ENCODE measurements at places on chromosomes 5 and 9.
A peak's percentile ranks its signal among the peaks of the same experiment; 100 is the strongest.

GRCh38 chr5:2916076-2916682 is 164.7 kb upstream of the IRX2 start:
- DNase-seq, result no peak

GRCh38 chr9:115400796-115401195 is 282.8 kb upstream of the TNC start:
- DNase-seq, result no peak

- peak; percentile 55 for DNase-seq
Measured at GRCh38 chr5:111254613-111255012, 30.4 kb downstream of the CAMK4 start.

DNA sequence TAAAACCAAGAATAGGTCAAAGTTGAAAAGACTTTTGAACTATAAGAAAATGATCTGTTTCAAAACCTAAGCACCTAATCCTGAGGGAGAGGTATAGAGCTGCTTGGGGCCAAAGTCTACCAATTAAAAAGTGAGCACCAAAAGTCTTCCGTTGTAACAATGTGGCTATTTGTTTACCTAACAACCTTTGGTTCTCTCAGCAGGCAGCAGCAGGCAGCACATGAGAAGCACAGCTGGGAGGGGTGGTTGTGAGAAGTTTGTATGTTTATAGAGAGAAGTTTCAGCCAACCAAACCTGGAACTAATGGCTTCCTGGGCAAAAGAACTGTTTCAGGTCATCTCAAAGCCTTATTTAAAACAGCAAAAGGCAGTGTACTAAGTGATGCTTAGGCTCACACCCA is 59.8 kb upstream of the TBC1D9B start:
- DNase-seq, result no peak

- no peak for DNase-seq
Measured at GRCh38 chr5:93819668-93820067, 78.3 kb upstream of the POU5F2 start.

DNA sequence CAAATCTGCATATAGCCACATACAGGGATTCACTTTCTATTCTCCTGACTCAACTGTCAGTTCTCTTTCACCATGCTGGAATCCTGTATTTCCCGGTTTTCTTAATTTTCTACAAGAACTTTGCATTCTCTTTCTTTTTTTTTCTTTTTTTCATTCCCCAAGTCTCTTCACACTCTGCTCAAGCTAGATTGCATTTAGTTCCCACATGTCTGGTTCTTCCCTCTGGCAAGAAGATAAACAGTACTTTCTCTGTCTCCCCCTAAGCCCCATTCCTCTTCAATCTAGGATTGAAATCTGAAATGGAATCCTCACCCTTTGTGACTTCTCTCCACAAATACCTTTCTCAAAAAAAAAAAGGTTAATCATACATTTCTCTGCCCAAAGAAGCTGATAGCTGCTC is 64.2 kb upstream of the SLC12A2 start:
- no peak for DNase-seq

DNA sequence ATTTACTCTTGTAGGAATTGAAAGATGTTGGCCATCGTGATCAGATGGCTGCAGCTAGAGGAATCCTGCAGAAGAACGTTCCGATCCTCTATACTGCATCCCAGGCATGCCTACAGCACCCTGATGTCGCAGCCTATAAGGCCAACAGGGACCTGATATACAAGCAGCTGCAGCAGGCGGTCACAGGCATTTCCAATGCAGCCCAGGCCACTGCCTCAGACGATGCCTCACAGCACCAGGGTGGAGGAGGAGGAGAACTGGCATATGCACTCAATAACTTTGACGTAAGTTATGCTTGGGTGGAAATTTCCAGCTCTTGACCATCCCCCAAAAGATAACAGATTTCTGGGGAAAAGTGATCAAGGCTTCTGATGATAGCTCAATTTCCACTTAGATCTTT is 50.6 kb downstream of the LRRTM2 start:
- no peak for DNase-seq

- DNase-seq, result no peak
Measured at GRCh38 chr9:98016137-98016680, 33.1 kb downstream of the ANP32B start.

DNA sequence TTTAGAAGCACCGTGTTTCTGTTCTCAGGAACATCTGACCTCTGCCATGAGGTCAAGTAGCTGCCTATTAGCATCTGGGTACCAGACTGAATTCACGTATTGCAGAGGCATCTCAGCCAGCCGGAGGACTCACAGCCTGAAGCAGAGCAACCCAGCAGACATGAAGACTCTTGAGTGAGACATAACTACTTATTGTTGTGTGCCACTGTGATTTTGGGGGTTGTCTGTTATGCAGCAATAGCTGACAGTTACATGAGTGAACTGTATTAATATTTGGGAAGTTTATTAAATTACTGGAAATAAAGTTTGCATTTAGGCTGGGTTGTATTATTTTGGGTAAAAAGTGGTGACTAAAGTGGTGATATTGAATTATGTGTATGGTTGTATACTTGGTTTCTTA is 1.3 kb upstream of the ACOT12 start:
- no peak for DNase-seq

DNA sequence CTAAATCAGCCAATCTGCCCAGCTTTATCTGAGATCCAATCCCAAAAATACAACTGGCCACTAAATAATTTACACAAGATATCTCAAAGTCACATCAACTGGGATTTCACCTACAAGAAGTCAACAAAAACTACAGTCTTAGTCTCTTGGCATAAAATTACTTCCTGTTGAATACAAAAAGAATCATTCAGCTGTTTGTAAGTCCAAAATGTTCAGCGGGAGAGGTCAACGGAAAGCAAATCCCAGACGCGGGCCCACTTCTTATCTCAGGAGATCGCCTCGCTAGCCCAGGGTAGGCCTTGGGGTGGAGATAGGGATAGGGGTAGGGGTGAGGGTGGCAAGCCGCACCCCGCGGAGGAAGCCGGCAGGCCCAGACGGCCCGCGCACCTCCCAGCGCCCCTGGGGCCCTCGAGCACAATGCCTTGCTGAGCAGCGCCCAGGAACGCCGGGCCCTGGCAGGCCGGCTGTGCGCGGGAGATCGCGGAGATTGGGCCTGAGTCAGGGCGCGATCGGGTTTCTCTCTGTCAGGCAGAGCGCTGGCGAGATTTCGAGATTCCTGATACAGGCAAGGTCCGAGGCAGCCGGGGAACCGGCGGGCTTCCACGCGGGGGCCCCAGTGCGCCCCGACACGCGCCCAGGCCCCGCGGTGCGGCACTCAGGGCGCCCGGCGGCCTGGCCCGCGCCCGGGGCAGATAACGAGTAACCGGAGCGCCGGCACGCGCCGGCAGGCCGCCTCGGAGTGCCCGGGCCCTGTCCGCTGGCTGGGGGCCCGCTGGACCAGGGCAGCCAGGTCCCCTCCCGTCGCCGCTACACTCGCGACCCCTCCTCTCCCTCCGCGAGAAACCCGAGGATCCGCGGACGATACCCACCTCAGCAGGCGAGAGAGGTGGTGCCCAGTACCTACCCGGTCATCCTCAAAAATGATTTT is 601 bp downstream of the HINT1 start:
- peak; percentile 51 for DNase-seq

Measured in stimulated activated CD8-positive, alpha-beta memory T cell treated with anti-CD3 and anti-CD28 coated beads, Interleukin-4, amount 100 ng/mL, for 24 hours (primary cell).